ENCODE measurements at places on chromosomes 11 and 22.

GRCh38 chr11:10625982-10626311 lies 57.5 kb upstream of the LYVE1 start:
- DNase-seq, result no peak

- no peak for DNase-seq
Measured at GRCh38 chr11:58928107-58928499, 11.2 kb upstream of the GLYATL1 start.

GRCh38 chr22:32617271-32617670 lies 142.7 kb downstream of the FBXO7 start:
- DNase-seq, result no peak

GRCh38 chr11:94089341-94089740 lies 39.3 kb upstream of the PANX1 start:
- DNase-seq, result no peak

DNA sequence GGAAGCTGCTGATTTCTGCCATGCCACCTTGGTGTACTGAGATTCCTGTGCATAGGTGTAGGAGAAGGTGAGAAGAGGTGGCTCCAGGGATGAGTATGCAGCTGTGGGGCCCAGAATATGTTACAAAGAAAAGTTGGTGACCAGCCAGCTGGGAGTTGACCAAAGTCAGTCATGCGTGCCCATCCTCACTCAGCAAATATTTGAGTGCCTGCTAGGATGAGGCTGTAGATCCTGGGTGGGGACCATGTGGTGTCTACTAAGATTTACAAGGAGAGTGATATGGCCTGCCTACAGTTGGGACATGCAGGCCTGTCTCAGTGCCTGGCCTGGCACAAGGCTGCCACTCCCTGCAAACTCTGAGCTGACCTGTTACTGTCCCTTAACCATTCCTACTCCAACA lies 19.4 kb downstream of the RNF185 start:
- DNase-seq, result no peak

Measured in frontal cortex (tissue), 4 donors.